ENCODE measurements at places on chromosomes 1 and 21.

GRCh38 chr21:41393876-41394465 lies 32.1 kb upstream of the MX1 start:
- no peak for DNase-seq

GRCh38 chr1:86429835-86430234 lies 5.9 kb downstream of the CLCA2 start:
- no peak for DNase-seq

GRCh38 chr1:223842784-223843183 lies 3.0 kb downstream of the TP53BP2 start:
- DNase-seq = no peak

- DNase-seq = no peak
These were observed 12.6 kb downstream of the SLAMF8 start for GRCh38 chr1:159839116-159839849.

DNA sequence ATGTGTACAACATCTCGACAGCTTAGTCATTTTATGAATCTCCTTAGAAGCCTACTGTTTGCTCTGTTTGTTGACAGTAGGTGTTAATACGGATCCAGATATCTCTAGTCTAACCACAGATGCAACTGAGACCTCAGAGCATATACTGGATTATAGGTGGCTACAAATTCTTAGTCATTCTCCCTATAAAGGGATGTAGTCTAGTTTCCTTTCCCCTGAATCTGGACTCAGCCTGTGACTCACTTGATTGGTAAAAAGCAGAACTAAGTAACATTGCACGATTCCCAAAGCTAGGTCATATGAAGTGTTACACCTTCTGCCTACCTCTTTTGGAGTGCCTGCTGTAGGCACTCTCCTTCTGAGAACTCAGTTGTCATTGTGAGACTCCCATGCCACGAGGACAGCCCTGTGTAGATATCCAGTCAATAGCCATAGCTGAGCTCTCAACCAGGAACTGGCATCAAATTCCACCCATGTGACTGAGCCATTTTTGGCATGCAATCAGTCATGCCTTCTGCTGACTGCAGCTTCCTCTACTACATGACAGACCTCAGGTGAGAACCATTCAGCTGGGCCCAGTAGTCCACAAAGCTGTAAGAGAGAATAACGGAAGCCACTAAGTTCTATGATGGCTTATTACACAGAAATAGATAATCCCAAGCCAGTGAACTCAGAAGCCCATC lies 135.9 kb upstream of the CHRM3 start:
- no peak for DNase-seq

- DNase-seq = no peak
These were observed 213.5 kb downstream of the SMYD3 start for GRCh38 chr1:246293366-246294121.

DNA sequence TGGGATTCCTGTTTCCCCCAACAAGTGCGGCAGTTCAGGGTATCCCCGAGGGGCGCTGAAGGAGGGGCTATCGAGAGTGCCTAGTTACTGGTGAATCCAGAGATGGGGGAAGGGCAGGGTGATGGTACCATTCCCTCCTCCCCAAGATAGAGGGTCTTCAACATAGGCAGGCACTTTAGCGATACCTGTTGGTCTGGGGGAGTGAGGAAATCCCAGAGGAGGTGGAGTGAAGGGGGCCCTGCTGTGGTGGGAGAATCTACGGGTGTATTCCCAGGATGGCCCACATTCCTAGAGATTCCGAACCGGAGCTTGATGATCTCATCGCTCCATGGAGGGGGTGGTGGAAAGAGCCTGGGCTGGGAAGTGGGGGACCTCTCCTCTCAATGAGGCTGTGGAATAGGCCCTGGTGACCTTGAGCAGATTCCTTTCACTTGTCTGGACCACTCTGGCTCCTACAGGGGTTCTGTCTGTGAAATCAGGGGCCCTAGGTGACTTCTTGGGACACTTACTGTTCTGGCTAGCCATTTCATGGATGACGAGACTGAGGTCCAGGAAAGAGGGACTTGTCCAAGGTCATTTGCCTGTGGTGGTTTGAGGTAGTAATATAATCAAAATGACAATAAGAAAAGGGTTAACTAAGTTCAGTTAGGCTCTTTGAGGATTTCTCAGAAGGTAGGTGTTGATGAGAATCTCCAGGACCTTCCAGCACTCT lies 52.7 kb upstream of the SYNC start:
- no peak for DNase-seq

GRCh38 chr1:12460911-12461621 lies 156.9 kb downstream of the DHRS3 start:
- DNase-seq = no peak

Data from activated naive CD4-positive, alpha-beta T cell treated with Interleukin-2 at 50 U/mL for 16 hours (primary cell).